Activated naive CD4-positive, alpha-beta T cell treated with anti-CD3 and anti-CD28 coated beads for 36 hours (primary cell): ENCODE measurements at places on chromosomes 1 and 21.

GRCh38 chr1:54834007-54834541 is 33.0 kb upstream of the TTC22 start:
- no peak for DNase-seq

DNA sequence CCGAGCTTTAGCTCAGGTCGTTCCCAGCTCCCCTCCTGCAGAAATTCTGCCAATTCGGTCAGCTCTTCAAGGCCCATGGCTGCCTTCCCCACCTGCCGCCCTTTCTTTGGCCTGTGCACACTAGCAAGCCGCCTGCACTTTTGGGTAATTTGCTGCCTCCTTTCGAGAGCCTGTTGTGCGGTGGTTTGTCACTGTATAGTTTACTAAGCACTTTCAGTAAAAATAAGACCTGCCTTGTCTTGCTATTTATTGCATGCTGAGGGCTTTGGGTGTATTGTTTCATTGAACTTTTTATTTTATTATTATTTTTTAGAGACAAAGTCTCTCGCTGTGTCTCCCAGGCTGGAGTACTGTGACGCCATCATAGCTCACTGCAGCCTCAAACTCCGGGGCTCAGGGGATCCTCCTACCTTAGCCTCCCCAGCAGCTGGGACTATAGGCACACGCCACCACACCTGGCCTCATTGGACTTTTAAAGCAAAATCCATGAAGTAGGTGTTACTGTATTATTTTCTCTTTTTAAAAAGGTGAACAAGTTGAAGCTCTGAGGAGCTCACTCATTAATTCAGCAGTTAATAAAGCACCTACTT is 1.1 kb upstream of the FABP3 start:
- peak; percentile 23 for DNase-seq

DNA sequence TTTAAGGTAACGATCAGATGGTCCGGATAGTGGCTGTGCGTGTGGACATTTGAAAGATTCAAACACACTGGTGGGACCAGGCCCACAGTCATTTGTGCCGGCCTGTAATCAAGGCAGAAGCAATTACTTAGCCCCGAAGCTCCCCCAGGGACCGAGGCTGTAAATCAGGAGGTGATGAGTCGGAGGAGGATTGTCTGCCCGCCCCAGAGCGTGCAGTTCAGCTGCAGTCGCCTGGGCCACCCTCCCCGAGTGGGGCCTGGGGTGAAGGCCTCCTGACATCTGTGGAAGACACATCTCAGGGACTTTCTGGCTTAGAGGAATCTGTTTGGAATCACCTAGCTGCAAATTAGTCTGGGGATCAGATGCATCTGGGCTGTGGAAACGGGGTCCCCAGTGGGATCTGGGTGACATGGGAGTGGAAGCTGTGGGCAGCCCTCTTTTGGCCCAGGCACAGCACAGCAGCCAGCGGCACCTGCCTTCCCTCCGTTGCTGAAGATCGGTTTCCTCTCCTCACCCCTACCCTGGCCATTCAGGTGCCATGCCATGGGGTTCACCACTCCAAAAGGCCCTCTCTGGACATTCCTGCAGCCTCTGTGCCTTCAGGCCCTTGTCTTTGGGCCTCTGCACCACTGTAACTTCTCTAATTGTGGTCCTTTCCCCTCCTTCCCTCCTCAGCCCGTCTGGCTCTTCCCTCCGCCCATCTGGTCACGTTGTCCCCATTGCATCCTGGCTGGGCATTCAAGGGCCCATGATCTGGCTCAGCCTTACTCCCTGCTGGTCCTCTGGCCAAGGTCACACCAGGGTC is 25.7 kb downstream of the LHX4 start:
- no peak for DNase-seq

GRCh38 chr1:186930238-186930637 is 101.5 kb downstream of the PLA2G4A start:
- DNase-seq = no peak

GRCh38 chr1:119302011-119302410 is 66.6 kb upstream of the HAO2 start:
- no peak for DNase-seq

DNA sequence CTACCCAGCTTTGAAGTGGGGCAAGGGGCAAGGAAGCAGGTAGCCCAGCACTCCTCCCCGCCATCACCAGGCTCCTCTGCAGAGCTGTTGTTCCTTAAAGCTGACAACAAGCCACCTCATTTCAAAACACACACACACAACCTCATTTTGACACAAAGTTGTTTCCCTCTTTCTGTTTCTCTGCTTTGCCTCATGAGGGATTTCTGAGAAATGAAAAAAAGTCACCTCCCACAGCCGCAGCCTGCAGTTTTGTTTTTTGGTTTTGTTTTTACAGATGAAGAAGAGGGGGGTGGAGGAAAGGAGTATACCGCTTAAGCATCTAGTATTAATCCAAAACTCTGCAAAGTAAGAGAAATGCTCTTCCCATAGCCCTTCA is 12.1 kb downstream of the MCL1 start:
- DNase-seq = peak; percentile 80

- DNase-seq = no peak
Observed at GRCh38 chr1:153364766-153365666, 7.4 kb downstream of the S100A9 start.

- no peak for DNase-seq
Observed at GRCh38 chr1:94024104-94024792, 96.7 kb downstream of the ABCA4 start.

DNA sequence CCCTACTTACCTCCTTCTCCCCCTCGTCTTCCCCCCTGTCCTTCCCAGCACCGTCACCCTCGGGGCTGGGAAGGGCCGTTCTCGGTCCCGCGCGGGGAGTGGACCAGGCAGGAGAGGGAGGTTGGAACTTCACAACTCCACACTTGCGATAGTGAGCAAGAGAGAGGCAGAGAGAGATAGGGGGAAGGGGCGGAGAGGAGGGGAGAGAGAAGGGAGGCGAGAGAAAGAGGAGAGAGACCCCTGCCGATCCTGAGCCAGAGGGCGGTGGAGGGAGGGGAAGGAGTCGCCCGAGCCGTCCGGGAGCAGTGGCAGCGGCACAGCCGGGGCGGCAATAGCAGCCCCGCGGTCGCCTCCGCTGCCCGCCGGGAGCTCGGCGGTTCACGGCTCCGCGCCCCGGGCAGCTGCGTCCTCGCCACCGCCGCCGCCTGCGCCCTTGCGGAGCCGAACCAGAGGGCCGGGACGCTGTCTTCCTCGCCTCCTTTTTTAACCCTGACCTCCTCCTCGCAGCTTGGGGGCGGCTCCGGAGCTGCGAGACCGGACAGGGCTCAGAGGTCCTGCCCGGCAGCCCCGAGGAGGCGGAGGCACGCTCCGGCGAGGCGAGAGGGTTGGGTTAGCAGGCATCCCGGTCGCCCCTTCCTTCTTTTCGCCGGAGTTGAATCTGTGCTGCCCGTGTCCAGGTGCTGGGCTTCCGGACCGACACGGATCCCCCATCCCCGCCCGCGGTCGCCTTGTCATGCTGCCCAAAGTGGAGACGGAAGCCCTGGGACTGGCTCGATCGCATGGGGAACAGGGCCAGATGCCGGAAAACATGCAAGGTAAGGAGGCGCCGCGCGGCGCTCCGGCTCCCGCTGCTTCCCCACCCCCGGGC is 11.7 kb downstream of the NR5A2 start:
- DNase-seq = peak; percentile 35

GRCh38 chr1:83101406-83101805 is 897.5 kb downstream of the TTLL7 start:
- no peak for DNase-seq
